Nephron progenitor cell (in vitro differentiated cells): ENCODE measurements at places on chromosomes 13 and 19.

- DNase-seq = no peak
Measured at GRCh38 chr13:68440874-68441273, 1210.7 kb upstream of the PCDH9 start.

GRCh38 chr19:34256835-34257558 lies 2.6 kb downstream of the GARRE1 start:
- no peak for DNase-seq

DNA sequence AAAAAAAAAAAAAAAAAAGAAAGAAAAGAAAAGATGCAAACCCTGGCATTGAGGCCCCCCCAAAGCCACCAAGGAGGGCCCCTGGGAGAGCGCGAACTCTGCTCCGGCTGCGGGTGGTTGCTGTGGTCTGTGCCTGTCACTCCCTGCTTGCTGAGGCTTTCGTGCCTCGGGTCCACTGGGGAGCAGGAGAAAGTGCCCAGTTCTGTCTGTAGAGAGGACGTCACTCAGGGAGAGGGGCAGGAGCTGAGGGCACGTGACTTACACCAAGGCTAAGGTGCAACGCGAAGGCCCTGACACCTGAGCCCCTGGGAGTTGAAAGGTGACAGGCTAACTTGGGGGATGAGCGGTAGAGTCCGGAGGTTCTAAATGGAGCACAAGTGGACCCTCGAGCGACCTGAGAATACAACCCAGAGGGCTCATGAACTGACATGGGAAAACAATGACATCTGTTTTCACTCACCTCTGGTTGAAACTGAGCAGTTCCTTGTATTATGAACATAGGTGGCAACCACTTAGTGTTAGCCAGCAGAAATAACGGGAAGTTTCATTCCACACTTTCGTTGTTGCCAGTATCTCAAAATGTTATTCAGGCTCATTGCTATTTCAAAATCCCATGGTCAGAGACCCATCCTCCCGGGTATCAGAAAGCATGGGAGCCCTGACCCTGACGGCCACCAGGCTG lies 69.2 kb upstream of the TM9SF2 start:
- DNase-seq = no peak

DNA sequence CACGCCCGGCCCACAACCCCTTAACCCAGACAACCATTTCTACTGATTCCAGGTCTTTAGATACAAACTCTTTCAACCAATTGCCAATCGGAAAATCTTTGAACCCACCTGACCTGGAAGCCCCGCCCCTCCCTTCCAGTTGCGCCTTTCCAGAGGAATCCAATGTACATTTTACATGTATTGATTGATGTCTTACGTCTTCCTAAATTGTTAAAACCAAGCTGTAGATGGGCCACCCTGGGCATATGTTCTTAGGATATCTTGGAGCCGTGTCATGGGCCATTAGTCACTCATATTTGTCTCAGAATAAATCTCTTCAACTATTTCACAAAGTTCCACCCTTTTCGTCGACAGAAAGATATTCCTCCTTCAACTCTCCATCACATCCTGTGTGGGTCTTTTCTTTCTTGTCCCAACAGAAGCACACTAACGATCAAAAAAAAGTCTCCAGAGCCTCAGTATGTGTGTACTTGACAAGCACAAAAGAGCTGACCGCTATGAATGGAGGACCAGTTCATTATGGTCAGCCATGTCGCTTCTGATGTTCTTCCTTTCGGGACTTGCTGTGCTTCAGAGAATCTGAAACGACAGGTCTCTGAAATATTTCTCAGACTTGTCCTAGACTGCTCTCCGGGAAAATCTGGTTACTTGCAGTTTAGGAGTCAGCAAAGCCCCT lies 601 bp upstream of the ZNF749 start:
- DNase-seq = no peak

GRCh38 chr13:96629331-96629730 lies 364.9 kb downstream of the OXGR1 start:
- DNase-seq = no peak

GRCh38 chr19:48332662-48333466 lies 7.5 kb downstream of the EMP3 start:
- peak; percentile 70 for DNase-seq

- DNase-seq = no peak
Measured at GRCh38 chr13:32430018-32430747, 2.3 kb upstream of the N4BP2L1 start.
